RKO (cell line): ENCODE measurements at places on chromosomes 7 and 10.
A peak's percentile ranks its signal among the peaks of the same experiment; 100 is the strongest.

DNA sequence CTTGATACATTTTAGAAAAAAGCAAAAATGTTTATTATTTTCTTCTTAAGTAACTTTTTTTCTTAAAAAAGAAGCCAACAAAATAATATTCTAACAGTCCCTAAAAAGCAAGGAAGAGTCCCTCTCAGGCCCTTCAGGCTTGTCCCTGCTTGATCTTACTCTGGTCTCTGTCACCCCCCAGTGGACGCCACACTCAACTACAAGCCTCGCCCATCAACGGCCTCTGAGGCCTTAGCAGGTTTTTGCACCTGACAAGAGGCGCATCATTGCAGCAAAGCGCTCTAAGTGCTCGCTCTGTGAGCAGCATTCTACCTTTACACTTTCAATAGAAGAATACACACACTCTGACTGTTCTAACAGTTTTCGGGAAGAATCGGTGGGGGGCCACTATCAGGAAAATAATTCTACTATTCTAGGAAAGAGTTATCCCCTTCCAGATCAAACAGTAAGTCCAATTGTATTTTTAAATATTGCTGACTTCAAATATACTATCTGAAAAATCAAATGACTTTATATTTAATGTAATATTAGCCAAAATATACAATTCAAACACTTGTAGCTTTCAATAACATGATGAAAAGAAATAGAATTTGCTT is 139.2 kb downstream of the USP6NL start:
- DNase-seq, result peak; percentile 69

- DNase-seq, result no peak
Observed at GRCh38 chr10:127402596-127403409, 146.3 kb upstream of the NPS start.

DNA sequence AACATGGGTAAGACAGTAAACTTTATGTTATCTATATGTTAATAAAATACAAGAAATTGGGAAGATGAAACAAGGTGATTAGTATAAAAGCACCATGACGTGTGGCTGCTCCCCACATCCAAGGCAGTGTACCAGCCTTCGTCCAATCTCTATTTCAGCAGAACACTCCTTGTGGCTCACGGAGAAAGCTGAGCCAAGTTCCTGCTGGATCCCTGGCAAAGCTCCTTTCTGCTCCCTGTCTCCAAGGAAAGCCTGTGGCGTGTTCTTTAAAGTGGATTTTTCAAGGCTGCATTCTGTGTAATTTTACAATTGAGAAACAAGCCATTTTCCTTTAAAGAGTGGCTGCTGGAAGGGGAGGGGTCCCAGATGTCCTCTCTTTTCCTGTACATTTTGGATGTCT is 467.3 kb downstream of the PTPRN2 start:
- DNase-seq, result no peak

DNA sequence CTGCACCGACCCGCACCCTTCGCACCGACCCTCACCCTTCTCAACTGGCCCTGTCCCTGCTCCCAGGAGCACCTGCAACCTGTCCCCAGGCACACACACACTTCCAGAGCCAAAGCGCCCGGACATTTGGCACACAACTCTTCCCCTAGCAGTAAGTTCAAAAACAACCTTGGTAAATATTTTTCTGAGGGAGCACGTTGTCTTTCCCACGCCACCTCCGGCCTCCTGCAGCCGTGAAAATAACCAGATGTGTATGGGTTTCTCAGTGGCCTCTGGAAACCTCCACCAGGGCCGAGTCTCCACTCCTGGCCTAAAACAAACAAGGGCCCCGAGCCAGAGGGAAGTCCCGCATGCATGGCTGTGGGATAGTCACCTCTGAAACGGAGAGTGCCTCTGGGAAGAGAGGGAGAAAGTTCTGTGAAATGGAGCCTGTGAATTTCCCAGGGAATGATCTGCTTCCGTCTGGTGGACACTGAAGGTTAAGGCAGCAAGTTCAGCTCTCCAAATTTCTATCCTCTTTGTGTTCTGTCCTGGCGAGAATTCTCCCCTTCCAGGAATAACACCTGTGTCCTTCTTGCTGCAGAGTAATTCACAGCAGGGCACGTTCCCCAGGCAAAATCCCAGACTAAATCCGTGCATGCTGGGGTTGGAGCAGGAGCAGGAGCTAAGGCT is 15.8 kb downstream of the PODXL start:
- no peak for DNase-seq

DNA sequence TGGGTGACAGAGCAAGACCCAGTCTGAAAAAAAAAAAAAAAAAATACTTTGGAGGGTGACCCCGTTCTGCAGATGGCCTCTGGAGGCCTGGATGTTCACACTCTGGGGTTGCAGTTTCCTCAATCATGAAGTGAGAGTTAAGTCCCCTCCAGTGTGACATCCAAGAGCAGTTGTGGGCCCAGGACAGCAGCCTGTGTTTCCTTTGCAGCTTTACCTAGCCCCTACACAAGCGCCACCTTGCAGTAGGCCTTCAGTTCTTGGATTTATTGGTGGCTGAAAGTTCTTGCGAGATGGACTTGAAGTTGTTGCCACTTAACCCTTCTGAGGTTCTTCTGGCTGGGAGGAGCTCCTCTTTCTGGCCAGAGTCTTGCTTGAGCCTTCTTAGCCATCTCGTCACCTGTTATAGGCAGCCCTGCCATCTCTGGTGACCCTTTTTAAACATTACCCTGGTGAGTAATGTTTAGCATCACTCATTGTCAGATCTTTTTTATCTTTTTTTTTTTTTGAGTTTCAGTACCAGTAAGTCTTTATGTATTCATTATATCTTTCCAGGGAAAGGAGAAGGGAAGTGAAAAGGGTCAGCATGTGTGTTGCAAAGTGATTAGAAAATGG is 3.4 kb upstream of the ACTR3C start:
- no peak for DNase-seq

DNA sequence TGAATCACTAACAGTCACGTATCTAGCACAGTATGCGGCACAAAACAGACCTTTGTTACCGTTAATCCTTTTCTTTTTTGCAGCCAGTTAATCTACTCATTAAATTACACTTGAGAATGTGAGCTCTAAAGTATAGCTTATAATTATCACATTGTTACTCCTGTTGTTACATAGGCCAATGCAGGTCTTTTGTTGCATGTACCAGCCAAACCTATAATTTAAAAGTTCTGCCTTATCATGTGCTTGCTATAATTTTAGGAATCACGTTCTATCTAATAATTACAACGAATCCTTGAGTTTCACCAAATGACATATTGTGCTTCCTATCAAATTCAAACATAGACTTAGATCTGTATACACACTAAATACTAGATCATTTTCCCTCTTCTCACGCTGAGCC is 245.1 kb downstream of the DGKI start:
- DNase-seq, result no peak

DNA sequence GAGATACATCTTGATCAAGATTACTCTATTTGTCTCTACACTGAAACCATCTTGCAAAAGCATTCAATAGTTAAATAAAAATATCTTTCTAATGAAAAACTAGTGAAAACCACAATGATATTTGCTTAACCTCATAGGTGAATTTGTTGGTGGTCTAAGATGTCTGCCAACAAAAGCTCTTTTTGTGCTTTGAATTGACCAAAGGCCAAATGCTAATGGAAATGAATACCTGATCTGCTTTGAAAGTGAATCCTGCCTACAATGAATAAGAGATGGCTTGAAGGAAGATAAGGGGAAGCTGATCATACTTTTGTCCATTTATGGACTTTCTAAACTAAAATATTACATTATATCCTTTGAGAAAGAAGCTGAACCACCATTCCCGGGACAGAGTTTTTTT is 228.9 kb upstream of the ETV1 start:
- no peak for DNase-seq

DNA sequence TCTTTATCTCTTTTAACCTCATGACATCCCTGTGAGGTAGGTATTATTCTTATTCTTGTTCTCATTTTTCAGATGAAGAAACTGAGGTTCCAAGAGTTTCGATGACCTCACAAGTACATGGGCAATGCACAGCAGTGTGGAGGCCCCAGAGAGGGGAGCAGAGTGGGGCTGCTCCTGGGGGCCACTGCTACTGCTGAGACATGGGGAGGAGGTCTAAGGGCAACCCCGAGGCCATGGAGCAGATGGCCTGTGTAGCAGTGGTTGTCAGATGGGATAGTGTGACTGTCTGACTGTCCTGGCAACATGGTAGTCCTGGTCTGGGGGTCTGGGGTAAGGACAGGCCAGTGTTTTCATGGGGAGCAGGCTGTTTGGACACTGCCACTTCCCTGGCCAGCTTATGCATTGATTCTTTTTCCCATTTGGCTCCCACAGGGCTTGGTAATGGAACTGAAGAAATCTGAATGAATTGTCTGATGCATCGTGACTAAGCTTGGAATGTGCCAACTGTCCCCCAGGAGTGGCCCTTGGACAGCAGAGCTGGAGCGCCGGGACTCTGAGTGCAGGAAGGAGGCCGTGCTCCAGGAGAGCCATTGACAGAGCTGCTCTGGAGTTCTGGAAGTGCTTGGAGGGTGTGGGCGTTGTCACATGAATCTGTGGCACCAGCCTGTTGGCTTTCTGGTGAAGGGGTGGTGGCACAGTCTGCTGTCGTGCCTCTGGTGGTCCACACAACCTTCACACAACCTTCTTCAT is 40.9 kb downstream of the ADRA2A start:
- DNase-seq, result no peak

- DNase-seq, result peak; percentile 21
Observed at GRCh38 chr7:78924581-78924980, 528.9 kb downstream of the MAGI2 start.

- no peak for DNase-seq
Observed at GRCh38 chr7:14673202-14673601, 229.3 kb downstream of the DGKB start.

DNA sequence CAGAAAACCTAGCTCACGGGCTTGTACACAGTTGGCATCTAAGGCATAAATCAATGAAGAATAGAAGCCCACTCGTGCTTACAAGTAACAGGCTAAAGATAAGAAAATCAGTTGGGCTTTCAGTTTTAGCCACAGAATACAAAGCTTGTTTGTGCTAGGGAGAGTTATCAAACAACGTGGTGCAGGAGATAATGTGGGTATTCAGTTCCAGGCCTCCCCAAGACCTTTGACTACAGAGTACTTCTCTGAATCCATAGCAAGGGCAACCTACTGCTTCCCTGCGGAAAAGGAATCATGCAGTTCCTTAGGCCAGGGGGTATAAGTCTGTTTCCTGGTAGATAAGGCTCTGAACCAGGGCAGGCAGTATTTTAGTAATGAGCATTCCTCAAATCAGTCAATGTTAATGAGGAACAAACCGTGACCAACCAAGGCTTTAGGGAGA is 219.5 kb upstream of the CSTF2T start:
- no peak for DNase-seq

DNA sequence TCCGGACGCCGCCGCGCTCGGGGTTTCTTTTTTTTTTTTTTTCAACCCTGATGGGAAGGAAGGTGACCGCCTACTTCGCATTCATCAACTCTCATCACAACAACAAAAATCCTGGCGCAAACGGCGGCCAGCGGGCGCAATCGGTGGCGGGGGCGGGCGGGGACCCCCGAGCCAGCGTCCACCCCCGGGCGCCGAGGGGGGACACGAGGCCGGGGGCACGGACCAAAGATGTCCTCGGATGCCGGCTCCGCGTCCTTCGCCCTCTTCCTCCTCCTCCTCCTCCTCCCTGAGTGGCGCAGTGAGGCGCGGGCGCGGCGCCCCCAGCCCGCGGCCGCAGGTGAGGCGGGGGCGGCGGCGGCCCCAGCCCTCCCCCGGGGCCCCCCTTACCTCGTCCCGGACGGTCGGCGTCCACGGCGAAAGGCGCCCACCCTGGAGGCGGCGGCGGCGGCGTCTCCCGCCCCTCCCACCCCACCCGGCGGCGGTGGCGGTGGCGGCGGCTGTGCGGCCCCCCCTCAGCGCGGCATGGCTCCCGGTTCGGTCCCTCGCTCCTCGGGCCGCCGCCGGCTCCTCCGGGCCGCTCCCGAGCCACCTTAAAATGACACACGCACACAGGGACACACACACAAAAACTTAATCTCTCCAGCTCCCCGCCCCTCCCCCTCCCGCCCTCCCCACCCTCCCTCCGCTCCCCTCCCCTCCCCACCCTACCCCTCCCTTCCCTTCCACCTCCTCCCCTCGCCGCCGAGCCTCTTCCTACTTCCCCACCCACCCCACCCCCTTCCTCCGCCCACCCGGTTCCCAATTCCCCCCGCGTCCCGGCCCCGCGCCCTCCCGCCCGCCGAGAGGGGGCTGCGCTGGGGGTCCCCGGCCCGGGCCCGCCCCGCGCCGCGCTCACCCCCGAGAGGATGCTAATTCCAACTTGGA is at the start of gene CTBP2:
Gene CTBP2 (minus strand): TSS at position 632 of the 924 bp plus-strand sequence.
- peak; percentile 59 for DNase-seq

- peak; percentile 92 for DNase-seq
Observed at GRCh38 chr7:115297656-115298055, 375.8 kb downstream of the MDFIC start.

DNA sequence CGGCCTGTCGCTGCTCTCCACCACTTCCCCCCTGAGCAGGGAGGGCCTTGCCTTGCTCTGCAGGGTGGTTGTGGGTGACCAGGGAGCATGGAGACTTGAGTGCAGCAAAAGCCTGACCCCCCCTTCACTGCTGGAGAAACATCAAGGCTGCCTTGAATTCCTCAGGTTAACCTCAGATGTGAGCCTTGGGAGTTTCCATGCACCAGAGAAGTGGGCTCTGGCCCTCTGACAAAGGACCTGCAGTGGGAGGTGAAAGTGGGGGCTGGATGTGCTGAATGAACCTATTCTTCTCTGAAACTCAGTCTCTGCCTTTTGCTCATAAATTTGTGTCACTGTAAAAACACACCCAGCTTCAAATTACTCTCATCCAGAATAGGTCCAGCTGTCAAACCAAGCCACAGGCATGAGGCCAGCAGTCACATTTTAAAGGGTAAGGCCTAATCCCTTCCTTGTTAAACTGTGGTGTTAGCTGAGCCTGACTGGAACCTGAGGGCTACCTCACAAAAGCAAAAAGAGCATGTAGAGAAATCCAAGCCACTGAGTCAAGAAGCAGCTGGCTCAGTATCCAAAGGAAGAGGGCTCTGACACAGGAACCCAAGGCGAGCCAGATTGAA is 356.8 kb downstream of the CCSER2 start:
- DNase-seq, result no peak

DNA sequence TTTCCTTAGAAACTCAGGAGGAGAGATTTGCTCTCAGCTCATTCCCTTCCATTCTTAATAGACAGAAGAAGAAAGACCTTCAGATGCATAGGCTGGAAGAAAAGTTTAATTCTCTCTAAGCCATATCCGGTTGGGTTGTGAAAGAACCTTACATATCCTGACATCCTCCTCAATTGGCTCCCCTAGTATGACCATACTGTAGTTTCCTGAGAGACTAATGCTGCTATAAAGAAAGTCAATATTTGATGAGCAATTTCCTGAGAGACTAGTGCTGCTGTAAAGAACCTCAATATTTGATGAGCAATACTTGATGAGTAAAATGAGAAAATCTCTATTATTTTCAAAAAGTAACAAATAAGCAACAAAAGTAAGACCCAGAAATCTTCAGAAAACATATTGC is 888.5 kb upstream of the SORCS1 start:
- peak; percentile 38 for DNase-seq
